NCI-H187 treated with DMSO at 0.1 percent for 48 hours (cell line): ENCODE measurements at places on chromosomes 2 and 18.

- DNase-seq = no peak
Observed at GRCh38 chr2:213733893-213734292, 449.6 kb downstream of the SPAG16 start.

DNA sequence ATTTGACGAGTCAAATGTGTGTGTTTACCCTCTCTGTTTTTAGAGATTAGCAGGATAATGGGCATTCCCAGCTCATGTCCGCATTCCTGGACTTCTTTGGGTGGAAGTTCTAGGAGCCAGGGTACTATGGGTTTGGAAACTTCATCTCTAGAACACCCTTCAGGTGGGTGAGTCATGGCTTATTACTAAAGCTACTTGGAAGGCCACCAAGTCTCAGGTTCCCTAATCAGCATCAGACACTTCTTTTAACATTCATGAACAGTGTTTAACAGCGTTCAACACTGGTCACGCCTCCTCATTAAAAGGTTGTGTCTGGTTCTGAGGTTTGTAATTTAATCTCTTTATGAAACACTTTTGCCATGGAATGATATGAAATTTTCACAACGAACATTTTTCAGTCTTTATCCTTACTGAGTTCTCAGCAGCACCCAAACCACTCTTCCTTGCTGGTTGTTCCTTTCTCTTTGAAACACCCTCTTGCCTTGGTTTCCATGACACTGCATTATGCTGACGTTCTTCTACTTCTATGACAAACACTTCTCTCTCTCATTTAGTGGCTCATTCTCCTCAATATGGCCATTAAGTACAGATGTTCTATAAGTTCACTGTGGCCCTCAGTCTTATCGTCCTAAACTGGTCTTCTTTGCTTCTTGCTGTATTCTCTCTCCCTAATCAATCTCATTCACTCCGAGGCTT is 49.3 kb downstream of the MMADHC start:
- DNase-seq = no peak

- DNase-seq = no peak
Observed at GRCh38 chr2:223058952-223059716, 7.1 kb downstream of the KCNE4 start.

DNA sequence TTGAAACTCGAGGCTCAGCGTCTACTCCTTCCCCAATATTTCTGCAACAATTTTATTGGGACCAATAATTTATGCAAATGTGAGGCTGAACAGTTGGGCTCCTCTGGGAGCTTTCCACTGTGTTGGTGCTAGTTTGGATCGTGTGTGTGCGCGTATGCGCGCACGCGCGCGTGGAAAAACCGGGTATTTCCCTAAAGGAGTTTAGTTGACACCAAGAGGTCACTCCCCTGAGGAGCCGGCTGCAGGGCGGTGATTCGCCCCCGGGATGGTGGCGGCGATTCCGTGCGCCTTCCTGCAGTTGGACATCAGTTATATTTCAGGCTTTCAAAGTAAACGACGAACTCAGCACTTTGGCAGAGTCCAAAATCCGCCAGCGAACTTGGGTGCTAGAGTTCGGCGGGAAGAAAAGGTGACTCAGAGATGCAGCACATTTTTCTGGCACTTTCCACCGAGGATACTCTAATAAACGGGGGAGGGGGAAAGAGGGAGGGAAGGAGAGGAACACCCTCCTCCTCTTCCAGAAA is 186.5 kb upstream of the FANCL start:
- DNase-seq = no peak

- no peak for DNase-seq
Observed at GRCh38 chr18:40464032-40464431, 1491.0 kb upstream of the PIK3C3 start.

DNA sequence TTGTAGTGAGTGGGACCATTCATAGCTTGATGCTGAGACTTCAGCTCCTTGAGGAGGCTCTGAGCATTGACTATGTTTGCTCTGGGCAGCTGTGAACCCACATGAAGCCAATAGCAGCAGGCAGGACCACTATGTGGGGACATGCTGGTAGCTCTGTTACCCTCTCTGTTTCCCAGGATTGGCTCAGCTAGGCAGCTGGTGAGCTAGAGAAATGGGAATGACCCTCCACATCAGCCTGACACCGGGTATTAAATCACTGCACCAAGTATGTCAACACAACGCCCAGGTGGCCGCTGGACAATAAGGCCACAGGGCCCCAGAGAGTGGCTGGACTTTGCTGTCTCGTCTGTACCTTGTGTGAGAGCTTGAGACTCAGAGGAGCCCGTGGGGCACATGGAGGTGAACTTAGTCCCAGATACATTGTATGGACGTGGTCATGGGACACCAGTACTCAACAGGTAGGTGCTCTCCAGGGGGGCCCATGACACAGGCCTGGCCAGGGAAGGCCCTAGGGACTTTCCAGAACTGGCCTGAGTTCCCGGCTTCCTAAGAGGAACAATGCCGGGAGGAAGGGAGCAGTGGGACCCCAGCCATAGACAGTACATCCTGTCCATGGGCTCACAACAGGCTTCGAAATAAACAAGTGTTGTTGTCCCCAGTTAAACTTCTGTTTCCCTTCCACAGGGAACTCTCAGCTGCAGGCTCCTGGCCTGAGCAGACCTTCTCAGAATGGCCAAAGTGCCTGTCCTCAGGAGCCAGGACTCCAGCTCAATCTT is 35.2 kb downstream of the HS1BP3 start:
- DNase-seq = no peak

GRCh38 chr2:177422271-177422670 is 29.7 kb downstream of the AGPS start:
- DNase-seq = no peak

DNA sequence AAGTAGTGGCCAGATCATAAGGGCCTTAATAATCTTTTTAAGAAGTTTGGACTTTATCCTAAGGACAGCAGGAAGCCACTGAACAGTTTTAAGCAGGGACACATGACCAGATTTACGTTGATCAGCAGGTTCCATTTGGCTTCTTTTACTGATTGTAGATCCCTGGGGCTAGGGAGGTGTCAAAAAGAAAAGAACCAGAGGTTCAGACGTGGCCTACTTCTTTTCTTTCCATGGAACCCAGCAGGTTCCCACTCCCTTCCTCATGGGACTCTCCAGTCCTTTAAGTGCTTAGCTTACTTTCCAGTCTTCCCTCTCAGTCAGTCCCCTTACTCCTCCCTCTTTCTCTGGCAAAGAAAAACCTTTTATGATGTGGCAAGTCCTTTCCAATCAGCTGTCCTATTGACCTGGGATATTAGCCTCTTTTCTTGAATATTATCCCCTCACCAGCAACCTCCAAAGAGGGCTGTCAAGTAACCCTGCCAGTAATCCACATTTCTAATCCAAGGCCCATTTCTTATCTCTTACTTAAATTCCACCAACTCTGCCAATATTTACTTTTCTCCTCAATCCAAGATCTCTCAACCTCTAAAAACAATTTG is 33.5 kb downstream of the NHEJ1 start:
- no peak for DNase-seq

GRCh38 chr18:23560186-23560585 is 26.1 kb downstream of the NPC1 start:
- no peak for DNase-seq

DNA sequence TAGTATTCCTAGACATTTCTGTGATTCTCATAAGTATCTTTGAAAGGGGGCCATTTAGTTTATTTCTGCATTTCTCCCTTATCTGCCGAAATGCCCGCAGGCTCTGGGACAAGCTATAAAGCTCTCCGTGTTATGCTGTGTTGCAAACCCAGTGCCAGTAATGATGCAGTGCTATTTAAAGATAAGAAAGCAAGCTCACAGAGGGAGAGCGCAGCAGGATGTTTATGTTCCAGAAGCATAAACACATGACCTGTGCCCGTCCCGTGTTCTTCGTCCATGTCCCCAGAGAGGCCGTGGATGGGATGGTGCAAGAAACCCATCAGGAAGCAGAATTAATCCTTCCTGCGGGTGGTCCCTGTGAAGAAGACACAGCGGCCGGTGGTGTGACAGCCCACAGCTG is 99.4 kb downstream of the NEDD4L start:
- no peak for DNase-seq

GRCh38 chr2:200263279-200263678 is 43.2 kb upstream of the SPATS2L start:
- no peak for DNase-seq
